B cell (primary cell): ENCODE measurements at places on chromosomes 6 and 20.

DNA sequence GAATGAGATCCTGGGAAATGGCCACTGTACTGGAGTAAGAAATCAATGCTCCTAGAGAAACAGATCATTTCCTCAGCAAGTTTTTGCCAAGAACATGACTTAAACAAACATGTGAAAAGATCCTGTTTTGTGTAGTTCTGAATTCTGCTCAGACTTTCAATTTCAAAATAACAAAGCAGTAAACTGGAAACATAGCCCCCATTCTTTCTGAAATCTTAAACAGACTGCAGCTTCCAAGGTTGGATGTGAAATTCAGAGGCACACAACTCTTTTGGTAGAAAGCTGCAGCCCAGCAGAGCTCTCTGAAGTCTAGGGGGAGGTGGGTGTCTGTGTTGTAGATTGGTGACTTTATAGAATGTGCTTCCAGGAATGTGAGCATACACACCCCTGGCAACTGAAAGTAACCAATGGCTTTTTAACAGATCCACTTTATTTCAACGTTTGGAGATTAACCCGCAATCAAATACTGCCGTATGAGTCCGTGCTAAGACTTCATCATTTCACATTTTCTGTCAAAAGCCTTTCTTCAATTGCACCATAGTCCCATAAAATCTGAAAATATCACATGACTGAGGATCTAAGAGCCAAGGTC, 86.4 kb downstream of the ATXN1 start:
- DNase-seq: no peak
- no peak overlapping the region for H3K27ac ChIP-seq
- no peak overlapping the region for H3K4me3 ChIP-seq
- H3K27me3 ChIP-seq: no peaks in the 10 kb centered on the region
- no peaks in the 10 kb centered on the region for H3K36me3 ChIP-seq

DNA sequence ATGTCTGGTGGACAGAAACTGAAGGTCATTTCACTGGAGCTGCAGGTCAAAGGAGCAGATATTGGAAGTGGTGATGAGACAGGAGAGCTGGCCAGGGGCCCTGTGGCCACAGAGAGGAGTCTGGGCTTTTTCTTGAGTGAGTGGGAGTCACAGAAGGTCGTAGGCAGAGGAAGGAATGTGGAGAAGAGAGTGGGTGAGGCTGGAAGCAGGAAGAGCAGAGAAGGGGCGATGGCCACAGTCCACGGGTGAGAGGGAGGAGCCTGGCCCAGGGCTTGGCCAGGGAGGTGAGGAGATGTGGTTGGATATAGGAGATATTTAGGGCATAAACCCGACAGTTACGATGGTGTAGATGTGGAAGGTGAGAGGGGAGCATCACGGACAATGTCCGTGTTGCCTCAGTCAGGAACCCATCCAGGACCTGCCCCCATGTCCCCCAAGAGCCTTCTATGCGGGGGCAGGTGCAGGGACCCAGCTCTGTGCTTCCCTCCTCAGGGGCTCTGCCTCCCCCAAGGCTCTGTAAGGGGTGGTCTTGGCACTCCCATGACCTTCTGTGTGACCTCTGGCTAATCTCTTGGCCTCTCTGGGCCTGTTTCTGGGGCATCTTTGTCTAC, 150.5 kb upstream of the PTPN1 start:
- no peaks in the 10 kb centered on the region for H3K4me1 ChIP-seq
- H3K4me3 ChIP-seq: no peak overlapping the region
- H3K27me3 ChIP-seq: no peaks in the 10 kb centered on the region
- H3K27ac ChIP-seq: no peak overlapping the region

DNA sequence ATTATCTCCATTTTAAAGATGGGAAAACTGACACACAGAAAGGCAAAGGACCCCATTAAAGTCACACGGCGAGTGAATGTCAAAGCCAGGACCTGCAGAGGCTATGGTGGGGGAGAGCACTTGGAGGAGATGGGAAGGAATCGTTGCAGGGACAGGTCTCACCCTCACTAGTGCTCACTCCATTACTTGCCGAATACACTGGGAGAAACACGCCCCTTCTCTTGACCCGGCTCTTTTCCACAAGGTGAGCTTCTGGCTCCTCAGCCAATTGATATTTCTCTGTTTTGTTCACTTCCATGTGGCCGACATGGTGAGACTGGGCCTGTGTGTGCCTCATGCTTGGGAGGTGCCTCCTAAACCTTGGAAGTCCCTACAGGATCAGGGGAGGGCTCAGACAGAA, 117.8 kb upstream of the KCNG1 start:
- H3K4me3 ChIP-seq: no peak overlapping the region
- H3K4me1 ChIP-seq: peaks cover 4% of the 10 kb centered on the region
- H3K27me3 ChIP-seq: peaks cover 3% of the 10 kb centered on the region

DNA sequence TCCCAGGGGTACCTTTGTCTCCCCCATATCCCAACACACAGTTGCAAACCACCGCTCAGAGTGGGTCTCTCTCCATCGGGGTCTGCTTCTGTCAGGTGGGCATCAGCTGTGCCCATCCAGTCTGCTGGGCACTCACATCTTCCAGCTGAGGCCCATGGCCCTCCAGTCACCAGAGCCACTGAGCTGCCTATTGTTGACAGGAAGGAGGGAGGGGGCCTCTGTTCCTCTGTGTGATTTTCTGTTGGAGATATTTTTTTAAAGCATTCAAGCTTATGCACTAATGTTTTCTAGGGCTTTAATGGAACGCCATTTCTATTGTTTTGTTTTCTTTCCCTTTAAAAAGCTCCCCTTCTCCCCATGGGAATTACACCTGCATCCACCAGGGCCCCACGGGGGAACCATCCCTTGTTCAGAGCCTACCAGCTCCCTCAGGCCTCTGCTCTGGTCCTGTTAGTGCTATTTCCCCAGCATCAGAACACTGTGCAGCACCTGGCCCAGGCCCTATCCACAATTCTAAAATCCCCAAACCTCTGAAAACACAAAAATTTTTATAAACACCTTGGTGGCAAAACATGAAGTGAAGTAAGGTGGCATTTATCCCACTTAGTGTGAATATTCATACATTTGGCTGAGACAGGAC, 326.2 kb downstream of the CD83 start:
- H3K4me1 ChIP-seq: peaks cover 5% of the 10 kb centered on the region
- H3K27me3 ChIP-seq: no peaks in the 10 kb centered on the region
- DNase-seq: no peak
- no peak overlapping the region for H3K27ac ChIP-seq
- H3K36me3 ChIP-seq: no peaks in the 10 kb centered on the region

DNA sequence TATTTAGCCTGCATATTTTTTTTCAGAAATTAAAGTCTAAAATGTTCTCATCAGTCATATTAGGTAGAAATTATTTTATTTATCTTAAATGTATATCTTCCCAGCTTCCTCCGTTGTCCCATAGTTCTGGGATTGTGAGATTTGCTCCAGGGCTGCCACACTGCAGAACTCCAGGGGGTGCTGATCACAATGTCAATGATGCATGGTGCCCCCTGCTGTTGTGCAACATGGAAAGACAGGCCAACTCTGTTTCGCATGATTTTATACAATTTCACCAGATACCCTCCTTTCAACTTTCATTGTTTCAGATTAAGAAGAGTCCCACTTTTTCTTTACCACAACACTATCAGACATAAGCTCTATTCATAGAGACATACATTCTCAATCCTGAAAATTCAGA, 35.9 kb downstream of the ID4 start:
- H3K27me3 ChIP-seq: no peaks in the 10 kb centered on the region
- no peak overlapping the region for H3K27ac ChIP-seq
- DNase-seq: no peak
- H3K36me3 ChIP-seq: no peaks in the 10 kb centered on the region

DNA sequence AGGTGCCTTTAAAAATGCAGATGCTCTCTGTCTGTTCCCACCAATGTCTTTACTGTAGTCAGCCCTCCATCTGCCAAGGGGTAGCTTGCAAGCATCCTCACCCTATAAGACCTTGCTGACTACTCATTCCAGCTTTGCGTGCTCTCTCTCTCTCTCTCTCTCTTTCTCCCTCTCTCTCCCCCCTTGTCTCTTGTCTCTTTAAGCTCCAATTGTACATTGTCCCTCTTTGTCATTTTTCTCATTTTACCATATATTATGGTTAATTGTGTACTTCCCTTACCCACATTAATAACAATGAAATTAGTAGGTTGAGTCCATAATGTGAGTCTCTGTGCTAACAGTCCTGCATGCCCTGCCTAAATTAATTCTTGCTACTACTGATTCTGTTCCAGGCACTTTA, 350.2 kb upstream of the CDH4 start:
- no peaks in the 10 kb centered on the region for H3K4me1 ChIP-seq
- H3K36me3 ChIP-seq: no peaks in the 10 kb centered on the region
- no peaks in the 10 kb centered on the region for H3K27me3 ChIP-seq
- no peak for DNase-seq
- H3K27ac ChIP-seq: no peak overlapping the region

- H3K27ac ChIP-seq: no peak overlapping the region
- H3K4me1 ChIP-seq: no peaks in the 10 kb centered on the region
- H3K36me3 ChIP-seq: no peaks in the 10 kb centered on the region
- DNase-seq: no peak
- H3K27me3 ChIP-seq: no peaks in the 10 kb centered on the region
Observed at GRCh38 chr6:140346428-140346827, 972.0 kb upstream of the CITED2 start.

- no peak overlapping the region for H3K4me3 ChIP-seq
- H3K4me1 ChIP-seq: peaks cover 22% of the 10 kb centered on the region
- H3K27me3 ChIP-seq: no peaks in the 10 kb centered on the region
- H3K36me3 ChIP-seq: no peaks in the 10 kb centered on the region
- no peak overlapping the region for H3K27ac ChIP-seq
Observed at GRCh38 chr20:1722513-1723050, 65.0 kb upstream of the SIRPG start.

DNA sequence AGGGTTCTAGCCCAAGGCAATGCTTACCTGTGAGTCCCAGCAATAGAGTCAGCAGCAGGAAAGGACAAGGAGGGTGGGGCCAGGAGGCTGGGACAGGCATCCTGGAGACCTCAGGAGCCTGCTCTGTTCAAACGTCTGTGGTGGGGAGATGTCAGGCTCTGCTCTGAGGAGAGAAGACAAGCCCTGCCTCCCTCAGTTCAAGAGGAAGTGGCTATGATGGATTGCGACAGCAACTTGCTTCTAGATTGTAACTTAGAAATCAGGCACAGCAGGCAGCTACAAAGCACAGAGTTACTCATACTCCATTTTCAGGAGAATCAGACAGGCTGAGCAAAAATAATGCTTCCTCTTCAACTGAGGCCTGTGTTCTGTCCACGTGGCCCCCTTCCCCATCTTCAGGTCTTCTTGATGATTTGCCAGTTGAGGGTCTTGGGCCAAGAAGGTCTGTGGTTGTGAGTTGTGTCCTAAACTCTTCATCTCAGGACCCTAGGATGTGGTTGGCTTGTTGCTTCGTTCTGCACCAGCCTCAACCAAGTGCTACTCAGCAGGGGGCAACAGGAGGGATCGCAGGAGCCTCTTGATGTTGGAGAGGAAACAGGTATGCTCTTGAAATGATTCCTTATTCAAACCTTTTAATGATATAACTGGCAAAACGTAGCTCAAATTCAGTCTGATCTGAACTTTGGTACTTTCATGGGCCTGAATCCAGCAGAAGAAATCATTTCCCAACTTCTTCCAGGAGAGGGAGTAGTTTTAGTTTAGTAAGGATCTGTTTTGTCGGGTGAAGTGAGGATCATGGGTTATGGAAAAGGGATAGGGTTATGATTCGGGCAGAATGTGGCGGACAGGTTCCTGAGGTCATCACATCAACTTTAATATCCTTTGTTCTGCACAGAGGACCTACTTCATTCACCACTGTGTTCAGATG, 31.0 kb downstream of the SIRPB1 start:
- H3K27ac ChIP-seq: no peak overlapping the region
- H3K4me3 ChIP-seq: no peak overlapping the region
- DNase-seq: no peak
- H3K4me1 ChIP-seq: peaks cover 15% of the 10 kb centered on the region

DNA sequence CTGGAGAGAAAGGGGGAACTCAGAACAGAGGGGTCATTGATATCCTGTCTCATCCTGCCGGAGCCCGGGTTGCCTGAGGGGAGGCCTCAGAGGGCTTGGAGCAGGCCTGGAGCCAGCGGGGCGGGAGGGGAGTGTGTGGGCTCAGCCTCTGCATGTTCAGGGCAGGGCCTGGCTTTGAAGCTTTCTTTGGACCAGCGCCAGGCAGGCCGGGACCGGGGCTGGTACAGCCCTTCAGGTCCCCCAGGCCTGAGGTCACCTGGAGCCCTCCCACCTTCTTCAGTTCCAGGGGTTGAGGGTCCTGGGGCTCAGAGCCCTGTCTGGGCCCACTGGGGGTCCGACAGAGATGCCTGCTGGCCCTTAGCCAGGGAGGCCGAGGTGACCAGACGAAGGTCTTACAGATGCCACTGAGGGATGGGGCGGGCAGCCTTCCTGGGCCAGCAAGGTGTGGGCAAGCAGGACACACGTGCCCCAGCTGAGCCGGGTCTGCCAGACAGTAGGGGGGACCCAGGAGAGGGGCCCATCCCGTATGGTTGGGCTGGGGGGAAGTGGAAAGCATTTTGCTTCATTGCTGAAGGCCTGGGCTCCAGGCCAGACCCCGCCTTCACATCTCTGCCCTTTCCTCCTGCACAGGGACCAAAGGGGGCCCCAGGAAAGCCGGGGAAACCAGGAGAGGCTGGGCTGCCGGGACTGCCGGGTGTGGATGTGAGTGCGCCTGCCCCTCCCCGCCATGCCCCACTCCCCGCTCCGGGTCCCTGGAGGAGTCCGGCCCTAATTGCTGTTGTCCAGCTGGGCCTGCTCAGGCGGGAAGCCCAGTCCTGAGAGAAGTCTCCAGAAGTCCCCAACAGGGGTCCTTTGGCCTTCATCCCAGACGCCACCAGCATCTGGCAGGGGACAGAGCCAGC, 2.0 kb downstream of the COL9A3 start:
- no peak overlapping the region for H3K27ac ChIP-seq
- H3K36me3 ChIP-seq: no peaks in the 10 kb centered on the region
- peaks cover 12% of the 10 kb centered on the region for H3K4me1 ChIP-seq
- no peak overlapping the region for H3K4me3 ChIP-seq

GRCh38 chr6:131779304-131779703, 28.5 kb upstream of the ENPP1 start:
- H3K4me3 ChIP-seq: no peak overlapping the region
- no peaks in the 10 kb centered on the region for H3K27me3 ChIP-seq
- DNase-seq: no peak
- H3K4me1 ChIP-seq: no peaks in the 10 kb centered on the region

DNA sequence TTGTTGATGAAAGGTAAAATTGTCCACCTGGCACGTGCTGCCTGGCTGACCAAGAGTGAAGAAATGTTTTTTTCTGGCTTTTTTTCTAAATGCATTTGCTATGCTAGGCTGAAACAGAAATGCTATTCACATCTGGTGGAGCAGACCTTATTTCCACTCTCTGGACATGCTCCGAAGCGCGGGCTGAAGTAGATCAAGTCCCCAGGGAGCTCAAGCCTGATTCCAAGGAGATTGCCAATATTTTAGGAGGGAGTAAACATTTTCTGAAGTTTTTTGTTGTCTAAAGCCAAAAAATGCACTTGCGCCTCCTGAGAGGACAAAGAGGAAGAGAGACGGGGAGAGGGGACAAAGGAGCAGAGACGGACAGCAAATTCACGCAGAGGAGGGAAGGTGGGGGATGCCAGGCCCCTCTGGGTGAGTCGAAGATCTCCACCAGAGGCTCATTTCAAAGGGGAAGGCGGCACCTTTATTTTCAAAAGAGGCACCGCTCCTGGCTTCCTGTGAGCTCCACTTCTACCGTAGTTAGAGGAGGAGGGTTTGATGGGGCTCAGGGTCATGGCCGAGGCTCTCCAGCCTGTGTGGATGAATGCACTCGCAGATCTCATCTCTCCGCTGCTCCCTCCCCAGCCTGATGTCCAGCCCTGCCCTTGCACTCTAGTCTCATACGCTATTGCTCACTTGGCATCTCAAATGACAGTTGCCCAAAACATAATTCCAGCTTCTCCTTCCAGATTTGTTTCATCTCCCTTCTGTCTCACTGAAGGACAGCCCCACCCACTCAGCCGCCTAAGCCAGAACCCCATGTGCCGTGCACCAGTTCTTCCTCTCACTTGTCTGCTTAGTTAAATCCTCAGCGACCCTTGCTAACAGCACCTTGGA, 23.1 kb upstream of the SMOC2 start:
- no peaks in the 10 kb centered on the region for H3K4me1 ChIP-seq
- no peaks in the 10 kb centered on the region for H3K27me3 ChIP-seq
- no peak overlapping the region for H3K27ac ChIP-seq
- no peak for DNase-seq
